ENCODE measurements at places on chromosomes 4 and X.

- H3K4me1 ChIP-seq = peaks cover 16% of the 10 kb centered on the region
- no peak for DNase-seq
- peaks cover 7% of the 10 kb centered on the region for H3K27me3 ChIP-seq
- H3K27ac ChIP-seq = no peak overlapping the region
- no peaks in the 10 kb centered on the region for H3K36me3 ChIP-seq
These were observed 146.3 kb upstream of the LEF1 start for GRCh38 chr4:108314900-108315589.

GRCh38 chr4:81606166-81606565 lies 134.5 kb upstream of the RASGEF1B start:
- no peak overlapping the region for H3K4me3 ChIP-seq
- no peak overlapping the region for H3K27ac ChIP-seq
- H3K36me3 ChIP-seq = no peaks in the 10 kb centered on the region

DNA sequence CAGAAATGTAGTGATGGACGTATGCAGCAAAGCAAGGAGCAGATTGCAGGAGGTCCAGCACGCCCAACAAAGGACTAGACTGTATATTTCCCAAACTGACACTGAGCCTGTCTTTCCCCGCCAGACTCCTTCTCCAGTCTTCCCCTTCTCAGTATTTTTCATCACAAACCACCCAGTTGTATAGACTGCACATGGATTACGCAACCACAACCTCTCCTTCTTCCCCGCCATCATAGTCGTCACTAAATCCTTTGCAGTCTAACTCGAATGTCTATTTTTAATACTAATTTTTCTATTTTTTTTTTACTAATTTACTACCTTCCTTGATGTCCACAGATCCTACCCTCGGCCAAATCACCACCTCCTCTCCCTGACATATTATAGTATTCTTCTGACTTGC lies 105.4 kb downstream of the MTNR1A start:
- no peak overlapping the region for H3K27ac ChIP-seq
- no peaks in the 10 kb centered on the region for H3K27me3 ChIP-seq
- no peak for DNase-seq
- no peaks in the 10 kb centered on the region for H3K36me3 ChIP-seq
- no peaks in the 10 kb centered on the region for H3K4me1 ChIP-seq

DNA sequence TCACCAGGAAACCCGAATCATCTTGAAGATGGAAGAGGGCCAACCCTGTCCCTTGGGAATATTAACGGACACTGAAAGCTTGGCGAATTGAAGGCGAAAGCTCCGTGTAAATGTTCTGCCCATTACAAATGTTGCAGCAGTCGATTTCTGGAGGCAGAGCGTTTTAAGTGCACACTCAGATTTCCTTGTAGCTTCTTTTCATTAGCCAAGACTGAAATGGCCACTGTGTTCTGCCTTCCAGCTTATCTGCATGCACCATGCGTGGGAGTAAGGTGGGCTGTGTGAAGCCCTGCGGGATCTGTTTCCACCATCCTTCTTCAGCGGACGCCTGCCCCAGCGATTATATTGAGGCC lies 1.3 kb downstream of the SMIM20 start:
- peak overlapping the region; percentile 73 for H3K4me3 ChIP-seq
- DNase-seq = no peak
- H3K36me3 ChIP-seq = no peaks in the 10 kb centered on the region
- H3K27ac ChIP-seq = peak overlapping the region; percentile 84
- H3K4me1 ChIP-seq = peaks cover 23% of the 10 kb centered on the region
- no peaks in the 10 kb centered on the region for H3K27me3 ChIP-seq

DNA sequence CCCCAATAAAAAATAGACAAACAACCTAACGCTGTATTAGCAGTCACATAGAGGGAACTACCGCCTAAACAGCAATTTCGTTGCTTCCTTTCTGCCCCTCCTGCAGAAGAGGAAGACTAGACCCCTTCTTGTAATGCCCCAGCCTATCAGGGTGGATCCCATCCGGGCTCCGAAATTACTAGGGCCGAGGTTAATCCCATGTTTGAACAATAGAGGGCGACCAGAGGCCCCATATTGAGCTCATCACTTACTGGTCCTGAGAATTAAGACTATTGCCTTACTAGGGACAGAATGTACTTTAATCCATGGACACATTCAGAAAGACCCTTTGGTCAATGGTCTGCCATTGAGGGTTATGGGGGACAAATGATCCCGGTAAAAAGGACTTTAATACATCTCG lies 11.8 kb upstream of the ZNF630 start:
- no peaks in the 10 kb centered on the region for H3K4me1 ChIP-seq
- no peaks in the 10 kb centered on the region for H3K27me3 ChIP-seq

DNA sequence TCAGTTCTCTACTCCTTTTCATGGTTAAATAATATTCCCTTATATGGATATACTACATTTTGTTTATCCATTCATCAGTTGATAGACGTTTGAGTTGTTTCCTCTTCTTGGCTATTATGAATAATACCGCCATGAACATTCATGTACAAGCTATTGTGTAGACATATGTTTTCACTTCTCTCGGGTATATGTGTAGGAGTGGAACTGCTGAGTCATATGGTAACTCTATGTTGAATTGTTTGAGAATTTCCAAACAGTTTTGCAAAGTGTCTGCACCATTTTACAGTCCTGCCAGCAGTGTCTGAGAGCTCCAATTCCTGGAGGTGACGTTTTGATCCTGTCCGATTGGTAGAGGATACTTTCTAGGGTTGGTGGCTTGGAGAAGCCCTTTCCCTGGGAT lies 23.6 kb downstream of the PLAC1 start:
- H3K36me3 ChIP-seq = no peaks in the 10 kb centered on the region
- H3K4me1 ChIP-seq = peaks cover 2% of the 10 kb centered on the region
- H3K27me3 ChIP-seq = peaks cover 4% of the 10 kb centered on the region
- no peak for DNase-seq
- no peak overlapping the region for H3K27ac ChIP-seq

DNA sequence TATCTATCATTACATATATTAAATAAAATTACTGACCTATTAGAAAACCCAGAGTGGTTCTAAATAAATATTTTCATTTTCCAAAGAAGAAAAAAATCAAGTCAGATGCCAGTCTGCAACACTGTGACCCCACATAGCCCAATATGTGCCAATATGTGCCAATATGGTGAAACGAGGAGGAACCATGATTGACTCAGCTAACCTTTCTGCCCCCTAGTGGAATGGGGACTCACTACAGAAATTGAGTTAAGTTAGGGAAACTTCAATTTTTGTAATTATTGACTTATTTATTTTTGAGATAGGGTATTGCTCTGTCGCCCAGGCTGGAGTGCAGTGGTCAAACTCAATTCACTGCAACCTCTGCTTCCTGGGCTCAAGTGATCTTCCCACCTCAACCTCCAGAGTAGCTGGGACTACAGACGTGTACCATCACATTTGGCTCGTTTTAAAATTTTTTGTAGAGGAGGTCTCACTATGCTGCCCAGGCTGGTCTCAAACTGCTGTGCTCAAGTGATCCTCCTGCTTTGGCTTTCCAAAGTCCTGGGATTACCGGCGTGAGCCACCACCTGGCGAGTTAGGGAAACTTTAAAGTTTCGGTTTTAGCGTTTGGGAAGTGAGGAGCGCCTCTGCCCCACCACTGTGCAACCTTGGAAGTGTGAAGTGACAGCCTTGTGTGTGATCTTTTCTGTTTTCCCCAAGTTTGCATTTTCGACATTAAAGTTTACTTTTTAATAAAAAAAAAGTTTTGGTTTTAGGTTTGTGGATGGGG lies 116.8 kb upstream of the SHISA3 start:
- no peaks in the 10 kb centered on the region for H3K36me3 ChIP-seq
- DNase-seq = no peak
- no peak overlapping the region for H3K4me3 ChIP-seq

DNA sequence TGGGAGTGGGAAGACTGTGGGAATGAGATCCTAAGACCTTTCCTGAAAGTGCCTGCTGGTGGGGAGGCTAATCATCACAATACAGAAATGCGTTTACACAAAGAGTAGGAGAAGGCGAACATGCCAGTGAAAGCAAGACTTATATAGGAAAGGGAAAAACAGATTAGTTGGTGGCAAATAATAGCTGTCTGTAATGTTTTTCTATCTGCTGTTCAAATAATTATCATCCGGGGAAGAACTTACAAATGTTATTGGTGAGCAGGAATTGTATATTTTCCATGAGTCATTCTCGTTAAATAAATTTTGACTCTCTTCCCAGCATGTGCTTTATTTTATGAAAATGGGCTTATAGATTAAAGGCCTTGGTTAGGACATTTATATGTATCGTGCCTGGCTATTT lies 196.5 kb downstream of the ARHGAP10 start:
- peaks cover 15% of the 10 kb centered on the region for H3K36me3 ChIP-seq
- no peak for DNase-seq
- H3K4me1 ChIP-seq = peaks cover 4% of the 10 kb centered on the region
- H3K27me3 ChIP-seq = no peaks in the 10 kb centered on the region
- no peak overlapping the region for H3K4me3 ChIP-seq

- no peaks in the 10 kb centered on the region for H3K4me1 ChIP-seq
- no peaks in the 10 kb centered on the region for H3K36me3 ChIP-seq
- no peak overlapping the region for H3K4me3 ChIP-seq
- H3K27me3 ChIP-seq = no peaks in the 10 kb centered on the region
- no peak for DNase-seq
These were observed 1186.5 kb upstream of the ADGRL3 start for GRCh38 chr4:60013464-60014184.

- H3K27ac ChIP-seq = no peak overlapping the region
- DNase-seq = peak; percentile 21
- H3K36me3 ChIP-seq = no peaks in the 10 kb centered on the region
These were observed 772 bp upstream of the WNK3 start for GRCh38 chrX:54358424-54359211.

- peaks cover 39% of the 10 kb centered on the region for H3K4me1 ChIP-seq
- H3K4me3 ChIP-seq = no peak overlapping the region
- H3K27ac ChIP-seq = peak overlapping the region; percentile 86
- peak; percentile 22 for DNase-seq
- no peaks in the 10 kb centered on the region for H3K27me3 ChIP-seq
- H3K36me3 ChIP-seq = peaks cover 8% of the 10 kb centered on the region
These were observed 507.9 kb downstream of the MID1IP1 start for GRCh38 chrX:39309018-39309635.

DNA sequence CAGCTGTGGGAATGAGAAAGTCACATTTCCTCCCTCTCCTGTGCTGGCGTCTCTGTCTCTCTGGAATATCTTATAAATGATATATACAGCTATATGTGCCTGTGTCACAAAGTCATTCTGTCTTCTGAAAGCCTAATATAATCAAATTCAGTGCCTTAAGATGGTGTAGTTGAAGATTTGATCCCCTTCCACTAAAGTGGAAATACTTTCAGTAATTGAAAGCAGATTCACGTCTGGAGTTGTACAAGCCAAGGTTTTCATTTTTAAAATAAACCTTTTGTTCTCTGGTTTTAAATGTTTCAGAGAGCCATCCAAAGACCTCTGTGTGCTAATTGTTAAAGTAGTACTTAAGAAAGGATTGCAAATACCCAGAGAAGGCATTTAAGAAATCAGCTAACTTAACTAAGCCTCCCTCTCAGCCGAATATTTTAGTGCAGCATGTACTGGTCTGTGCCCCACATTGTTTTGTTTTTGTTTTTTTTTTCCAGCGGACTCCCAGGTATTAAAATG lies 206.8 kb downstream of the TENM3 start:
- H3K4me1 ChIP-seq = peaks cover 13% of the 10 kb centered on the region
- H3K36me3 ChIP-seq = no peaks in the 10 kb centered on the region
- H3K27ac ChIP-seq = no peak overlapping the region
- no peak for DNase-seq
